Fibroblast of upper back skin (primary cell): ENCODE measurements at places on chromosomes 13 and 19.

GRCh38 chr13:113531041-113531873 is 40.7 kb upstream of the DCUN1D2 start:
- DNase-seq = no peak

- no peak for DNase-seq
Measured at GRCh38 chr19:7980635-7981121, 24.8 kb downstream of the ELAVL1 start.

DNA sequence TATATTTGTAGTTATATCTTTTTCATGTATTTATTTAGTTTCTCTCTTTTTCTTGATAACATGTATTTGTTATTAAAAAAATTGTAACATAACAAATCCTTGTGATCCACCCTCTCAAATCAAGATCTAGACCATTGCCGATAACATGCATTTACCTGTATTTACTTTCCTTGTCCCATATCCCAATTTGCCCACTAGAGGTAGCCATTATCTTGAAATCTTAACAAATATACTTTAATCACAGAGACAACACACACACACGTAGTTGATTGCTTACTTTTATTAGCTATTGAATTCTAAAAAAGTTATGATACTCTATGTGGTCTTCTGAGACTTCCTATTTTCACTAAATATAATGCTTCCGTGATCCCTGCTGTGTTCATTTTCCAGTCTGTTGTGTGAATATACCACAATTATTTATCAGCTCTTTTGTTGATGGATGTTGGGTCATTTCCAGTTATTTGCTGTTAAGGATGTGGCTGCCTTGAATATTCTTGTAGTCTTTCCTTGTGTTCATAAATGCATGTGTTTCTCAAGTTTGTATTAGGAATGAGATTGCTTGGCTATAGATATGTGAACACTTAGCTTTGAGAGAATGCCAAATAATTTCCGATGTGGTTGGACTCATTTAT is 31.3 kb upstream of the ZMYM2 start:
- DNase-seq = peak; percentile 28

- peak; percentile 6 for DNase-seq
Measured at GRCh38 chr19:33487901-33488800, 33.4 kb downstream of the PEPD start.

DNA sequence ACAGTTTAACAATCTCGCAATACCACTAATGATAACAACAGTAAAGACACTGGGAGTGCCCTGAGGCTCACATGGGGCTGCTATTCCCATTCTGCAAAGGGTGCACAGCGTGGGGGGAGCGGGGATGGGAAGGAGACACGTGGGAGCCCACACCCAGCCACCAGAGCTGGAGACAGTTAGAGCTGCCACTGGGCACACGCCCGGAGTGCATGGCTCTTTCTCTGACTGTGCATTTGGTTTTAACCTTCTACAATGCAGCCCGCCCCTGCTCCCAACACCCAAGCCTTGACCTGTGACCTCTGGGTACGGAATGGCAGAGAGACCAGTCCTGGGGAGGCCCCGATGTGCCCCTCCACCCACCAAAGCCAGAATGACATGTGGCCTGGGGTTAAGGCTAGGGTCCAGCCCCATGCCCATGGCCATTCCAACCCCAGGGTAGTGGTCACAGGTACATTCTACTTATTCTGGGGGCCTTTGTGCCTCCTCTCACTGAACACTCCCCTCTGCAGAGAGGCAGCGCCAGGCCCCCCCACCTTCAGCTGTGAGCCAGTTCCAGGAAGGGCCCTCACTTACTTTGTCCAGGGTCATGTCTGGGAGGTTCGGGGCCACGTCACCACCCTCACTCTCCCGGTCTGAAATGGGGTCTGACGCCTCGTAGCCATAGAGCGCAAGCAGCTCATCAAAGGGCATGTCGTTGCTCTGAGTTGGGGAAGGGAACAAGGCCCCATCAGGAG is 17.1 kb downstream of the MIER2 start:
- DNase-seq = no peak

DNA sequence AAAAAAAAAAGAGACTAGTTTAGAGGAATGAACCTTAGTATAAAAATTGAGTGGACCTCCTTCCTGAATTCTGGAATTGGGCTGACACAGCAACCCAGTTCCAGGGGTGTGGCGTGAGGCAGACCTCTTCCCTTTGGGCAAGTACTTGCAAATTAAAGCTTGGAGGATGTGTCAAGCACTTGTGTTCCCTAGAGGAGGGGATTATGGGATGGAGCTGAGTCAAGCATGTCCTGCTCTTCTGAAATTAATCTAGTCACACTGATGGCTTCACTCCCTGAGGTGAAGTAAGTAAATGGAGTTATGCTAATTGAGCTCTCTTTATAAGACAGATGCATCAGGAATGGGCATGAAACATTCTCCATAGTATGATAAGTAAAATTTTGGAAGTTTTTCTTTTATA is 107.7 kb upstream of the HTR2A start:
- DNase-seq = no peak

GRCh38 chr13:24288870-24289269 is 20.5 kb upstream of the C1QTNF9 start:
- DNase-seq = peak; percentile 55

GRCh38 chr19:35585848-35586247 is at the start of gene PMIS2:
Gene PMIS2 (plus strand): TSS chr19:35586173. CDS start chr19:35586260, 87 bp downstream.
- no peak for DNase-seq

- no peak for DNase-seq
Measured at GRCh38 chr13:88257706-88258105, 586.5 kb downstream of the SLITRK5 start.

GRCh38 chr13:41299316-41300094 is 11.6 kb upstream of the NAA16 start:
- DNase-seq = no peak

GRCh38 chr19:21463449-21464105 is 41.8 kb upstream of the ZNF429 start:
- DNase-seq = no peak

DNA sequence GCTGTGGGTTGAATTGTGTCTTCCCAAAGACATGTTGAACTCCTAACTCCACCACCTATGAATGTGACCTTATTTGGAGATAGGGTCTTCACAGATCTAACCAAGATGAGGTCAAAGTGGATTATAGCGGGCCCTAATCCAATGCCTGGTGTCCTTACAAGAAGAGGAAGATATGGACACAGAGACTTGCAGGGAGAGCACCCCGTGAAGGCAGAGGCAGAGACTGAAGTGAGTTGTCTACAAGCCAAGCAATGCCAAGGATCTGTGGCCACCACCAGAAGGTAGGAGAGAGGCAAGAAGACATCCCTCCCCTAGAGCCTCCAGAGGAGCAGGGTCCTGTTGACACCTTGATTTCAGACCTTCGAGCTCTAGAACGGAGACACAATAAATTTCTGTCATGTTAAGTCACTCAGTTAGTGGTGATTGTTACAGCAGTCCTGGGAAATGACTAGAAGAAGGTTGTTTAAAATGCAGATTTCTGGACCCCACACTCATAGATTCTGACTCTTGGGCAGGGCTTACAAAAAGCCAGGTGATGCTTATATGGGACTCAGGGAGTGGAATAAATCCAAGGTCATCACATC is 70.6 kb downstream of the FGF9 start:
- DNase-seq = no peak

- no peak for DNase-seq
Measured at GRCh38 chr13:92225861-92226260, 827.4 kb downstream of the GPC5 start.

- DNase-seq = peak; percentile 88
Measured at GRCh38 chr13:92804926-92805325, 421.7 kb upstream of the GPC6 start.

DNA sequence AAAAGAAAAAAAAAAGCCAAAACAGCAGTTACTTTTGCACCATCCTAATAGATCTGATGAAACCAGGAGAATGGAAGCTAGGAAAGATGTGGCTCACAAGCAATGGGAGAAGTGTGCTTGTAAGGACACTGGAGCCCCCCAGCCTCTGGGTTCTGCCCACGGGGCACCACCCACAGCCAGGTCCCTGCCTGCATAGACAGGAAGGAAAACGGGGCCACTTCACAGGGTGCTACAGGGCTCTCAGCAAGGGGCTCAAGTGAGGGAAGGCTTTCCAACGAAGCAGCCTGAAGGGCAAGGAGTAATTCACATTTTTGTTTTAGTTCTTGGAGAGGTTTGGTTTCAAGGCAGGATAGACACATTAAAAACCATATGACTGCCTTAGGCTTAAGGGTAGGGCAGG is 42.7 kb downstream of the BRD4 start:
- no peak for DNase-seq
